ENCODE measurements at places on chromosomes 16 and 17. TPM values are rescaled to one million over a fixed set of nuclear protein-coding genes. Genes with fewer than 3 reads are reported as not detected.

DNA sequence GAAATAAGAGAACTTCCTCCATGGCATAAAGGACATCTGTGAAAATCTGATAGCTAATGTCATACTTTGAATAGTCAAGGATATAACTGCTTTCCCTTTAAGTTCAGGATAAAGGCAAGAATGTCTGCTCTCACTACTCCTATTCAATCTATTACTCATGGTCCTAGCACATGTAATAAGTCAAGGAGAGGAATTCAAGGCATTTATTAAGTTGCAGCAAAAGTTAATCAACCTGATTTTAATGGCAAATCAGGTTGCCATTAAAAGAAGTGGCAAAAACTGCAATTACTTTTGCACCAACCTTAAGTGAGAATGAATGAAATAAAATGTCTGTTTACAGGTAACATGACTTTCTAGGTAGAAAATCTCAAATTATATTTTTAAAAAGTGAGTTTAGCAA, 225.9 kb downstream of the CNTNAP4 start:
- DNase-seq: no peak

DNA sequence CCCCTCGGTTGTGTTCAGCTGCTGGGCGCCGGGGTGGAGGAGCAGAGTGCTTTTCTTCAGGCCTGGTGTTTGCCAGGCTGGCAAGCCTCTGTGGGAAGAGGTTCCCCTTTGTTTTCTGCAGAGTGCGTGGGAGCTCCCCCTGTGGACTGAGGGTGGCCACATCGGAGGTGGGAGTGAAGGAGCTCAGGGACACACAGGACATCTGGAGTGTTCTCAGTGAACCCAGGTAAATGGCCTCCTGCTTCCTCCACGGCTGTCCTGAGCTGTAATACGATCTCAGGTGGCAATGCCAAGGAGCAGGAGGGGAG, 39.2 kb upstream of the IRF8 start:
- DNase-seq: no peak

GRCh38 chr17:73304971-73305812, 6.6 kb downstream of the CDC42EP4 start:
- DNase-seq: peak; percentile 87

GRCh38 chr16:8645831-8646230, 24.3 kb downstream of the METTL22 start:
- DNase-seq: no peak

DNA sequence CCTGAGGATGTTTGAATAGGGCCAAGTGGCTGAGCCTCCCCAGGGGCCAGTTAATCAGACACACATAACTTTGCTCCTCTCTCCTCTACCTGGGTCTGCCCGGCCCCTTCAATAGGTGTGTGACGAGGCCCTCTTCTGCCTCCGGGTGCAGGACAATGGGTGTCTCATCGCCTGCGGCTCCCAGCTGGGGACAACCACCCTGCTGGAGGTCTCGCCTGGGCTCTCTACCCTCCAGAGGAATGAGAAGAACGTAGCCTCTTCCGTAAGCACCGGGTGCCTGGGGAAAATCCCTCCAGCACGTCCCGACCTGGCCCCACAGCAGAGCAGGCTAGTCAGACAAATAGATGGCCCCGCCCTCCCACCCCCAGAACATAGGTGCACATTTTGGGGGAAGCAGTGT, 16.1 kb upstream of the KIF19 start:
- no peak for DNase-seq

- DNase-seq: peak; percentile 75
Measured at GRCh38 chr16:15427648-15428239, 6.6 kb upstream of the BMERB1 start.

DNA sequence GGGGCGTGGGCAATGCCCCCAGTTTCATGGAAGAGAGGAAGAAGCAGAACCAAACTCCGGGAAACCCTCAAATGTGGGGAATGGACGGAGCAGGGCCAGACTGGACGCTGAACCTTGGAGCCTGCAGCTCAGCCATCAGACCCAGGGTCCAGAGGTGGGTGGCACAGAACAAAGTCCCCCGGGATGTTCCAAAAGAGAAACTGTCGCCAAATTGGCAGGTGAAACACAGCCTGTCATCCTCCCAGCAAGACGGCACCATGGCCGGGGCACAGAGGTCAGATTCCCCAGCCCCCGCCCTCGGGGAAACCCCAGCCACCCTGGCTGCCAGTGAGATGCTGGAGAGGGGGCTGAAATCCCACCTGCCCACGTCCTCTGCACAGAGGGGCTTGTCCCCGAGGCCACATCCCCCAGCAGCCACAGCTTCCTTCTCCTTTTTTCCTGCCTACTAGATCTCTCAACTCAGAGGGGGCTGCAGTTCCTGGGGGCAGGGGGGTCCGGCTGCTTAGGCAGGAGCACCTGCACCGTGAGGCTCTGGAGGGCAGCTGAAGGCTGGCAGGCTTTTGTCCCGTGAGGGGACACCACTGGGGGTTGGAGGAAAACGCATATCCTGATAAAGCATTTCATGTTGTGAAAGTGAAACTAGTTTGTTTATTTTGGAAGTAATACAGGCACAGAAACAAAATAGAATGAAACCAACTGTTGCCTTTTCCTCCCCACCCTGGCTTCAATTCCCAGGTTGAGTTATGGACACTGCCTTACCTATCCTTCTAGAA, 1.2 kb upstream of the SECTM1 start:
- DNase-seq: peak; percentile 19

GRCh38 chr16:12214509-12214908, 238.0 kb downstream of the SNX29 start:
- DNase-seq: no peak

GRCh38 chr17:60231691-60232090, 81.9 kb downstream of the CA4 start:
- no peak for DNase-seq

GRCh38 chr16:11601911-11602310, 15.2 kb upstream of the LITAF start:
- DNase-seq: no peak

- no peak for DNase-seq
Measured at GRCh38 chr17:49516180-49516579, 21.1 kb downstream of the NGFR start.

DNA sequence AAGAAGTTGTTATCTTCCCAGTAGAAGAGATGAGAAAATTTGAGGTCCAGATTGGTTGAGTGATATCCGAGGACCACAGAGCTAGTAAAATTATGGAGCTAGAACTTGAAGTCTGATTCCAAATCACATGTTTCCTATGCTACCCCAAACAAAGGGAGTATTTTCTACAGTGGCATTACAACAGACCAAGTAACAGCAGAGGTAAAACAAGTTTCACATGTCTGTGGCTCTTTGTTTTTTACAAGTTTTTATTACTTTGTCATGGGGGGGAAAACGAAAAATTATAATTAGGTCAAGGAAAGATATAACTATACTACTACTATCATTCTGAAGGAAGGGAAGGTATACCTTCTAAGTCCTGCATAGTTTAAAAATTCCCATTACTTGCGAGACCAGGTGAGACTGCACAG, 49.4 kb downstream of the KANSL1 start:
- DNase-seq: no peak

DNA sequence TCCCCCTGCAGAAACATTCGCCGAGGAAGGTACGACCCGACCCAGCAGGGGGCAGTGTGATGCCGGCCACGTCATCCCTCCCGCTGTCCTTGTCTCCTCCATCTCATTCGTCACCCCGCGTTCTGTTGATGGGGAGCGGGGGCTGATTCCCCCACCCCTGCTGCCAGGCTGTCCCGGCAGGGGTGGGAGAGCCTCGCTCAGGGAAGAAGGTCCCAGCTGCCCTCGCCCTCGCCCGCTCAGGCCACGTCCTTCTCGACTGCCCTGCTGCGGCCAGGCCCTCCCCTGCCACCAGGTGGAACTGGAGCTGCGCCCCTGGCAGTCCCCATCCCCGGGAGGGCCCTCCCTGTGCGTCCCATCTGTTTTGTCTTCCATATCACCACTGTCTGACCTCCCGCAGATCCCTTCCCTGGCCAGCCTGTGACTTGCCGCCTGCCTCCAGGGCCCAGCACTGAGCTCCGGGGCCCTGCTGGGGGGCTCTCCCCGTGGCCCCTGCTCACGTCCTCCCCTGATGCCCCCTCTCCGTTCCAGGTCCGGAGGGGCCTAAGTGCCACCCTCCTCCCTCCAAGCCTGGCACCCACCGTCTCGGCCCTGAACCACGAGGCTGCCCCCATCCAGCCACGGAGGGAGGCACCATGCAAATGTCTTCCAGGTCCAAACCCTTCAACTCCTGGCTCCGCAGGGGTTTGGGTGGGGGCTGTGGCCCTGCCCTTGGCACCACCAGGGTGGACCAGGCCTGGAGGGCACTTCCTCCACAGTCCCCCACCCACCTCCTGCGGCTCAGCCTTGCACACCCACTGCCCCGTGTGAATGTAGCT, 20.6 kb downstream of the ADAM11 start:
- peak; percentile 79 for DNase-seq

DNA sequence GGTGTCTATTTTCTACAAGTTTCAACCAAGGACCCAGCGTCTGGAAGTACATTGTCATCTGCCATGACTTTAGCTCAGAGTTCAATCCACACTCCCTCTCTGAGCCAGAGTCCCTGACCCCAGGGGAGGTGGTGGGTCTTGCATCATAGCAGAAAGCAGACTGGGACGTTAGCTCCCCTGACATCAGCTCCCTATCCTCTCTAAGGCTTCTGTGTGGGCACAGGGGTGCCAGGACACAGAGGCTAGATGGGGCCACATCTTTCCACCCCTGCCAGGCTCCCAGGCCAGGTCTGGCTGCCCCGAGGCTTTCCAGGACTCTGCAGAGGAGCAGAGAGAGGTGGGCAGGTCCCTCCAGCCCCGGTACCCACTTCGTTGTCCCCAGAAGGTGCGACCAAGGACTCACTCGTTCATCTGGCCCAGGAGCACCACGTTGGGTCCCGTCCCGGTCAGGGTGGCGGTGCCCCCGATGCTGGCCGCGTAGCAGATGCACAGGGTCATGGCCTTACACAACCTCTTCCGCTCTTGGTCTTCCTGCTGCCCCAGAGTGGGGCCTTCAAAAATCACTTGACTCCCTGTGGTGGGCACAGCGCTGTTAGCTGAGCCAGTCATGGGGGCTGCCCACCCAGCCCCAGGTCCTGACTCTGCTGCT, 10.5 kb downstream of the SLC13A5 start:
- no peak for DNase-seq

GRCh38 chr16:4051591-4051990, 64.7 kb downstream of the ADCY9 start:
- DNase-seq: no peak

DNA sequence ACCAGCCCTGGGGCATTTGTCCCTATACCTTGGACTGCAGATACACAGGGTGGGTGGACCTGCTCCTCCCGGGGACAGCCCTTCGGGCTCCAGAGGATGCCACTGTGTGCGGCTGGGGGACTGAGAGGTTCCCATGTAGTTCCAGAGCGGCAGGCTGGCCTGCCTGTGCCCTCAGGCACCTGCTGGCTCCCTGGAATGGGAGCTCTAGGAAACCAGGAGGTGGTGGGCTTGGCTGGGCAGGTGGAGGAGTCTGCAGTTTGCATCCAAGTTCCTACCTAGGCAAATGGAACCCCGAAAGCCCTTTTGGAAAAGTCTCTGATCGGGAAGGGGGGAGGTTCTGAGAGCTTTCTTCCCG, 982 bp downstream of the DBNDD1 start:
- no peak for DNase-seq

DNA sequence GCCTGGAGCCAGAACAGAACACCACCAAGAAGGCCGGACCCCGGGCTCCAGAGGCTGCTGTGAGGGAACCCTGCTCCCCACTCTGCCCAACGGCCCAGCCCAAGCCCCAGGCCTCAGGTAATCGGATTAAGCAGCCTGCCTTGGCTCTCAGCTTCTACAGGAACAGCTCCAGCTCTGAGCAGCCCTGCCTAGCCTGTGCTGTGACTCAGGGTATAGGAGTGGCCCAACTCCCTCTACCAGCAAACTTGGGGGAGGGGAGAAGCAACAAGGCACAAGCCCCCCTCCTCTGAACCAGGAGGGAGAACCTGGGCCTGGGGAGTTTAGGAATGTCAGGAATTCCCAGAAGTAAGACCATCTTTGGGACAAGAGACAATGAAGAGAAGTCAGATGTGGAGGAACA, 849 bp upstream of the SOX15 start:
- no peak for DNase-seq

Gene NPB
- 0.24 TPM for total RNA-seq

Gene SPNS2
- total RNA-seq: 14.2 TPM

Gene EDC4
- total RNA-seq: 31.5 TPM

Gene FOXC2
- total RNA-seq: 1.9 TPM

Gene RSKR
- 4.4 TPM for total RNA-seq

Gene TRPV2
- 21.1 TPM for total RNA-seq

Gene DYNLRB2
- total RNA-seq: not detected

Gene TNFRSF13B
- total RNA-seq: not detected

Measured in left cardiac atrium (tissue), 4 donors.